ENCODE measurements at places on chromosomes 12 and 14.

DNA sequence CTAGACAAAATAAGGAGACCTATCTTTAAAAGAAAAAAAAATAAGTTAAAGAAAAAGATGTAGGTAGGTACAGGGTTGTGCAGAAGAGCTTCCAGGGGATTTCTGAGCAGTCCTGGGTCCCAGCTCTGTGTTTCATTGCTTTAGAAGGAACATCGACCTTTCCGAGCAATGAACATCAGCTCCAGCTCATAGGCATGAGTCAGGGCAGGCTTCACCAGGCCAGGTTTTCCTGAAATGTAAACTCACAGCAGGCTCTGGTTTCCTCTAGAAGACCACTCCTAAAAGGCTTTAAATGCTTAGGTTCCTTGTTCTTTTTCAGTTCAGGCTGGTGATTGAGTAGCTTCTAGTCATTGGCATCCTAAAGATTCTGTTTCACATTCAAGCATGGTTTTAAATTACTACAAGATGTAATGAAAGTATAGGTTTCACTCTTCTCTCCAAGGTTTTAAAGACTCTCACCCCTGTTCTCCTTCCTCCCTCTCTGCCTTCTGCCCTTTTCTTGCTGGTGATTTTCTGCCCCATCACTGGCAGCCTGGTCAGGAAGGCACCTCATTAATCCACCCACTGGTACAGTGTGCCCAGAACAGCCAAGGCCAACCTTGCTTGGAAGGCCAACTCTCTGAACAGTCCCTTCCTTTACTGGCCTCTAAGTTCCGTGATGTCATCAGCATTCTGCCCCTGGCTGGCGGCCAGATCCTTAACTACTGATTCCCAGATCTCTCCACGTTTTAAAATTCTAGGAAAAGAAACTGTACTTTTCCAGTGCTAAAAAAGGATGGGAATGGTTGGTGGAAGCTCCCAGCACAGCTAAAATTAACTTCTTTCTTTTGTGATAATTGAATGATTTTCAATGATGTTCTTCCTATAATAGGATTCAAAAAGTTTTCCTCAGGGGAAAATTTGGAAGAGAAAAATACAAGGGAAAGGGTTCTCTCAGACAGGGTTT lies 109.4 kb upstream of the HIF1A start:
- peak; percentile 54 for DNase-seq

DNA sequence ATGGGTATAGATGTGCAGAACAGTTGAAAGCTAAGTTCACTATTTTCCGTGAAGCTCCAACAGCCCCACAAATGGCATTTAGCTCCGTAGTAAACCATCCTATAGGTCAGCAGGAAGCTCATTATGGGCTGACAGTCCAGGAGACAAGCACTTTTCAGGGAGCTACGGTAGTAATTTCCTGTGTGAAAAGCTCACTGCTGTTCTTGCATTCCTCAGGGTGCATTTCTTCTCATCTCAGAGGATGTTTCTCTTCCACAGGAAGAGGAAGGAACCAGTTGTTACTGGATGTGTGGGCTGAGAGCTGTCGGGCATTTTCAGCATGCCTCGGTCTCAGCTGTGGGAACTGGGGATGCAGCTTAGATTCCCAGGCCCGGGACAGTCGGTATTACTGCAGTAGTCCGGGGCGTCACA lies 72.8 kb downstream of the GALNT4 start:
- DNase-seq, result peak; percentile 20

DNA sequence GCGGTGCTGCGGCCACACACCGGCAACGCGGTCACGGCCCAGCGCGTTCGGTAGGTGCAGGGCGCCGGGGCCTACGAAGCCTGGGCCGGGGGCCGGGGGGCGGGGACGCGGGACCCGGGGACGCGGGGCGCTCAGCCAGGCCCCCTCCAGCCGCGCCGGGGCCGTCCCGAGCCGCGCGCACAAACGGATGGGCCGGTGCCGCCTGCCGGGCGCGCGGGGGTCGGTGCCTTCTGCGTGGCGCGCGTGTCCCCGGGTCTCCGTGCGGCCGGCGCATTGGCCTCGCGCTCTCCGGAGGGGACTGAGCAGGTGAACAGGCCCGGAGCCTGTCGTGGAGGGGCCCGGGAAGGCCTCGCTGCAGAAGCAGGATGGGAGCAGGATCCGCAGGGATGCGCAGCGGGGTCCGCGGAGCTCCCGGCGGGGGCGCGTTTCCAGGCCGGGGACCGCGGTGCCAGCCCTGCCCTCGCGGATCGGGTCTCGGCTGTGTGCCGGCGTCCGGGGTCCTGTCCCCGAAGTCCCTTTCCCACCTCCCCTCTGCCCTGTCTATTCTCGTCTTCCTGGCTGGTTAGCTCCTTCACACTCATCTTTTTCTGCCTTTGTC lies 421 bp downstream of the GLT1D1 start:
- DNase-seq, result no peak

DNA sequence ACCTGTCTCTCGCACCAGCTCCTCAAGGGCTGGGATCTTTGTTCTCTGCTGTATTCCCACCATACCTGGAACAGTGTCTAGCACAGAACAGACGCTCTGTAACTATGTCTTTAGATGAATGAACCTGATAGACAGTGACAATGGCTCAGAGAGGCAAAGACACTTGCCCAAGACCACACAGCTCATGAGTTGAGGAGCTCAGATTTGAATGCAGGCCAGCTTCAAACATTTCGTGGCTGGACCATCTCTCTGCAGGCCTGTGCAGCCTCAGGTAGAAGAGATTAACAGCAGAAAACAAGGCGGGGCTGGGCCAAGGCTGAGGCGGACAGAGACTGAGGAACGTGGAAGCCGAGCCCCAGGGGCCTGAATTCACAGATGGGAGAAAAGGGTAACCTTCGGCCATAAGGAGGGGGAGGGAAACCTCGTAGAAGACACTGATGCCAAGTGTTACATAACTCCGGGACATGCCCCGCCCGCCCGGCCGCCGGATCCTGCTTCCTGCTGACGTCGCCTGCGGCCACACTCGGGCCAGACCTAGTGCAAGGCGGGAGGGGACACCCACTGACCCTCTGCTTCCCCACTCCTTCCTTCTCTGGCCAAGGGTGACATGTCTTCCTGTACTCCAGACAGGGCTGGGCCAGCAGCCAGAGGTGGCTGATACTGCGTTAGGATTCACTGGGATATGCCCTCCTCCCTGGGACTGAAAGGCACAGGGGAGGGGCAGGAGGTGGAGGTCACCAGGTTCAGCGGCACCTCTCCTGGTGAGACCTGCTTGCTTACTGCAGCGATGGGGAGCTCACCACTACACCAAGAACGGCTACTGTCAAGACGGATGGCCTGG lies 86.8 kb downstream of the RFLNA start:
- peak; percentile 60 for DNase-seq

GRCh38 chr14:75568791-75569190 lies 9.6 kb upstream of the FLVCR2 start:
- no peak for DNase-seq

DNA sequence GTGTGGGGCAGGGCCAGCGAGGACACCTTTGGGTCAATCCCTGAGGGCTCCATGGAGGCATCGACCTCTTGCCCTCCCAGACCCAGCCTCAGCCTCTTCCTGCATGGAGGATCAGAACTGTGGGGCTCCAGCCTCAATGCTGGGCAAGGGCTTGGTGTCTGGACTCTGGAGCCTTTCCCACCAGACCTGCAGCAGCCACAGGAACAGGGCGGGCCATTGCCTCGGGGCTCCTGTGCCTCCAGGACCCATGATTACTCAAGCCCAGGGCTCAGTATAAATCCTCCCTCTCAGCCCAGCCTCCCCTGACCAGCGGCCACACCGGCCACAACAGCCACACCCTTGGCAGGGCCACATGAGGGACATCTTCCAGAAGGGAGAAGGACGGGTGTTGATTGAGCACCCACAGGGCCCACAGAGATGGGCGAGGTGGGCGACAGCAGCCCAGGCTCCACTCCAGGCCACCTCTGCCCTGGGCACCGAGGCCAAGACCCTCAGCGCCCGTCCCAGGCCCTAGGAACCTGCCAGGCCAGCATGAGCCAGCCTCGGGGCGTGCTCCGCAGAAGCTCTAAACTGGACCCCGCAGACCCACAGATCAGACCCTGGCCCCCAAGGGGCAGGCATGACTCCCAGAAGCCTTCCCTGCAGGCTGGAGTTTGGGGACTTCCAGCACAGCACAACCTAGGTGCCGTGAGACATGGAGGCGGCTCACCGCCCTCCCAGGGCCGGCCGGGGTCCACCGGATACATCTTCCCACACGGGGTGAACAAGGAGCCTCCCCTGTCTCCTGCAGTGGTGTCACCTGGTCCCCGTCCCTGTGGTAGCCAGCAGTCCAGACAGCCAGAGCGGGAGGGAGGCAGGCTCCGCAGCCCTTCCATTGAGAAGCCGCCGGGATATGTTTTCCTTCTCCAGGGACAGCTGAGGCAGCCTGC lies 25.1 kb downstream of the NCOR2 start:
- DNase-seq, result no peak

GRCh38 chr14:76784266-76784874 lies 23.1 kb downstream of the VASH1 start:
- DNase-seq, result no peak

GRCh38 chr12:119870457-119870856 lies 6.7 kb downstream of the CIT start:
- no peak for DNase-seq
